ENCODE measurements at places on chromosomes 12 and 14.
A peak's percentile ranks its signal among the peaks of the same experiment; 100 is the strongest.

GRCh38 chr14:86756521-86757190 is 1226.7 kb downstream of the FLRT2 start:
- DNase-seq: no peak

DNA sequence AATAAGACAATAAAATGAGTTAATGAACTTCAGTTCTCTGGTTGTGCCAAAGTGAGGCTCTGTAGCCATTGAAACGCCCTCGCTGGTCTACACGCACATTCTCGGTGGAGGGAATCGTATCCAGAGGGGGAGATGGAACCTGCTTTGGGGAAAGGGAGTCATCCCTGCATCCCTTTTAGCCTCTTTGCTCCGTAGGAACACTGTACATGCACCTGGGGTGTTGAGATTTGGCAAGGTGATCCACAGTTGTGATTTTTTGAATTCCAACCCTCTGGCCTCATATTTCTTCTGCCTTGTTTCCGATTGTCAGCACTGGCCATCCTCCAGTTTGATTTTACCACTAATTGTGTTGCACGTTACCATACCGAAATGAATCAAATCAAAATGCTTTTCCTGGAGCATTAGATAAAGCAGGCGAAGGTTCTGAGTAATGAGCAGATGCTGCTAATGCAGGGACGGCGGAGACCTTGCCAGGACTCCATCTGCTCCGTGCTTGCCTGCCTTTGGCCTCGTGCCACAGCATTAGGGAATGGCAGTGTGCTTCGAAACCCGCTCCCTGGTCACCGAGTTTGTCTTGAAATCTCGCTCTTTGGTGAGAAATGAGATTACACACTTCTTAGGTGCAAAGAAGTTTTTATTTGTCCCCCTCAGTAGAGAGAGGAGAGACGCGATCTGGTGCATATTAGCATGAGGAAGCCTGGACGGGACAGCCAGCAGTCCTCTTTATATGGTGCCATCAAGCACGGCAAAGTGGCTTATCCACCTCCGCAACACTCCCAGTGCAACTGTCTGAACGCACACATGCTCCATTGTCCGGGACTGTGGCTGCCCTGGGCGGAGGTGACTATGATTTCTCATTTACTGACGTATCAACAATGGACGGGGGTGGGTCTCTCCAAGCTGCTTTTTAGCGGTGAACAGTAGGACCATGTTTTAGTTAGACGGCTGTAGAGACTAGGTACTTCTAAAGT is 59.1 kb downstream of the FBXW8 start:
- no peak for DNase-seq

DNA sequence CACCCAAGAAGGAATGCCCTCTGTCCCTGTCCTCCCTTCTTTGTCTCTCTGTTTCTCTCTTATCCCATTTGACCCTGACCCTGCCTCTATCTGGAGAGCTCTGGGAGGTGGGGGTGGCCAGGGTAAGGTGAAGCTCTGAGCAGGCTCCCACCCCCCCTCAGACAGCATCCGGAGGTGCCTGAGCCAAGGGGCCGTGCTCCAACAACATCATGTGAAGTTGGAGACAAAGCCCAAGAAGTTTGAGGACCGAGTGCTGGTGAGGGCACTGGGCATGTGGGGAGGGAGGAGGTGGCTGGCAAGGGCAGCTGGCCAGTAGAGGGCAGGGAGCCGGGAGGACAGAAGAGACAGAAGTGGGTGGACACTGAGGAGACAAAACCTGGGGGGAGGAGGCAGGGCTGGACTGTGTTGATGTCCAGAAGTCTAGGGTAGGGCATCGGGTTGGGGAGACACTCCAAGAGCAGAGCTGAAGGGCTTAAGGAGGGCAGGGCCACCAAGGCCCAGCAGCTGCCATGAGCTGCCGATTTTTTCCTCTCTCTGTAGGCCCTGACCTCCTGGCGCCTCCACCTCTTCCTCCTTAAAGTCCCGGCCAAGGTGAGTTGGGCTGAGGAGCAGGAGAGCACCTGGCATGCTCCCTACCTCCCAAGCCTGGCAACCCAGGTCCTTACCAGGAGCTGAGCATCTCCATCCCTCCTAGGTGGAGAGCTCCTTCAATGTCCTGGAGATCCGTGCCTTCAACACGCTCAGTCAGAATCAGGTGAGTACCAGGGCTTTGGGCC is 1.9 kb downstream of the CARMIL3 start:
- DNase-seq: no peak

- DNase-seq: peak; percentile 61
These were observed 34.1 kb upstream of the FAM181A start for GRCh38 chr14:93892923-93893558.

DNA sequence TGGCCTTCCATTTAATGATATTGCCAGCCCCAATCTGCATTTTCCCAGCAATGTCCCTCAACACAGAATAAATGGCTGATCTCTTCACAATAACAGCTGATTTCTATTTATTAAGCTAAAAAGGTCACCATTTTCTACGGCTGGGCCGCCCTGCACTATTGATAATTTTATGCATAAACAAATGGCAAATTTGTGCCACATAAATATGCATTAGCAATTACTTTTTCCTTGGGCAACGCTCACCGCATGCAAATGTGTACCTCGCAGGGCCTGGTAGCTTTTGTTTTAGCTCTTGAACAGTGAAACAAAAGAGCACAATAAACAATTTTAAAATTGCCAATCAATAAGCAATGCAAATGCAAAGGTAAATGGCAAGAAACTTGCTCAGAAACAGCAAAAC is 331.9 kb upstream of the SOX5 start:
- no peak for DNase-seq

DNA sequence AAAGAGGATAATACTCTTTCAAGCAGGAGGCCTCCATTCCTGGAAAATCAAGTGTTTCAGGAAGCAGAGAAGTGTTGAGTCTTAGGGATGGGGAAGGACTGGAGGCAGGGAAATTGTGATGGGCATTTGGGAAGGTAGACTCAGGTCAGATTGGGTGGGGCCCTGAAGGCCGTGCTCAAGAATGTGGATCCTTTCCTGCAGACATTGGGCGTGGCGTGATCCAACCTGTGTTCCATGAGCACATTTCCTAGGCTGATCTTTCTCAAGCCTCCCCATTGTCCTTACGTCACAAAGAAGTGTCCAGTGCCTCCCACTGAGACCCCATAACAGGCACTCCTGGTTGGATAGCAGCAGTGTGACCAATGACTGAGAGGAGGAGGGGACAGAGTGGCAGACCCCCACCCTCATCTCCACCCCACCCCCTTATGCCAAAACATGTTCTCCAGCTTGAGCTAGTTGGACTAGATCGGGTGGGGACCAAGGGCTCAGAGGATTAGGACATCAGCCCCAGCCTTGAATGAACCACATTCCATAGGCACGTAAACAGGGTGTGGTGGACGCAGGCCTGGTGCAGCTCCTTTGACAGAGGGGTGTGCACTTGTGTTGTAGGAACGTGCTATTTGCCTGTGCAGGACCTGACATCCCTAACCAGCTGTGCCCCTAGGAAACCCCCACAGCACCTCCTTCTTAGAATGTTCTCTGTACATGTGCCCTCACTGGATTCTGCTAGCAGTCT is 76.8 kb downstream of the TTC9 start:
- DNase-seq: no peak

DNA sequence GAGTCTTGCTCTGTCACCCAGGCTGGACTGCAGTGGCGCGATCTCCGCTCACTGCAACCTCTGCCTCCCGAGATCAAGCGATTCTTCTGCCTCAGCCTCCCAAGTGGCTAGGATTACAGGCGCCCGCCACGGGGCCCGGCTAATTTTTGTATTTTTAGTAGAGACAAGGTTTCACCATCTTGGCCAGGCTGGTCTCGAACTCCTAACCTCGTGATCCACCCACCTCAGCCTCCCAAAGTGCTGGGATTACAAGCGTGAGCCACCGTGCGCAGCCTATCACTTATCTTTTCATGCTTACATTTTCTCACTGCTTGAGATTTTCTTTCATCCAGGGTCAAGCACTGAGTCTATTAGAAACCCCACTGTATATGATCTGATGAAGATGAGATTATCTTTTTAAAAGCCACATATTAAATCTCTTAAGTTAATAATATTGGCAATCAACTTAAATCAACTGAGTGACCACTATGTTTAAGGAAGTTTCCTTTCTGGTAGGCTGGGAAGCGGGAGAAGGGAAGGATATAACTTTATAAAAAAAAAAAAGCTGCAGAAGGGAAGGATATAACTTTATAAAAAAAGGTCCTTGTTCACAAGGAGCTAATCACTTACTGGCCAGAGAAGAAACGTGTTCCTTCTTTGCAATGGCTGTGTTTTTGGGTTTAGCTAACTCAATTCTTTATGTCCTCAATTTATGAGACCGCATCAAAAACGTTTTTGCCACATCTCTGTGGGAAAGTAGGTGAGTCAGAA is 1.3 kb upstream of the MDM2 start:
- no peak for DNase-seq

DNA sequence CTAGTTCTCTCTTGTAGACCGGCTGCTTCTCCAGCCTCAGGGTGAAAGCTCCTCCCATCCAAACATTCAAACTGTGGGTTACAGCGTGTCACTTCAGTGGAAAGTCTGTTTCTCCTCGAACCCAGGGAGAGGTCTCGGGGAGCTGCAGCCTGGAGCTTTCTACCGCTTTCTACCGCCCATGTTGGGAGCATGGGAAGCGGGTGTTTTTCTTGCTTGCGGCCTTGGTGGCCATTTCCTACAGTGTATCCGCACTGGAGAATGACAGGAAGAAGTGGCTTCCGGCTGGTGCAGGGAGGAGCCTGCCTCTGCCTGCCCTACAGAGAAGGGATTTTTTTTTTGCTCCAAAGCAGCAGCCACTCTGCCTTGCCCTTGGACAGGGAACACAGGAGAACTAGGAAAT is 21.2 kb downstream of the ZFP36L1 start:
- DNase-seq: no peak

DNA sequence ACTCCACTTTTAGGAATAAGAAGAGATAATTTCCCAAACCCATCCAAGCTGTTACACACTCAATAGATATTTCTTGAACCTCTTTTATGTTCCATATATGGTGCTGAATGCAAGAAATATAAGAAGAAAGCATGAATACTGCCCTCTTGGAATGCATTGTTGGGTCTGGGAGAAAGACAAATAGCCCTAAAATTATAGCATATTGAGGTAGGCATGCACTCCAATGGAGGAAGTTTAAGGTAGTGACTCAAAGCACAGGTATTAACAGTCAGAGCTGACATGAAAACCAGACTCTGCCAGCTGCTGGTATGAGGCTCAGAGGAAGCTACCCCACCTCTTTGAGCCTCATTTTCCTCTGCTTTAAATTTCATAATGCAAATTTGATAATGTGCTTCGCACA is 261.3 kb upstream of the NOS1 start:
- no peak for DNase-seq

- DNase-seq: peak; percentile 19
These were observed 50.7 kb upstream of the MAP1LC3B2 start for GRCh38 chr12:116508145-116509121.

Measured in stimulated activated CD4-positive, alpha-beta T cell treated with anti-CD3 and anti-CD28 coated beads, Interleukin-15, amount 100 ng/mL, for 1 hour (primary cell).